ENCODE measurements at places on chromosomes 3 and 15.

DNA sequence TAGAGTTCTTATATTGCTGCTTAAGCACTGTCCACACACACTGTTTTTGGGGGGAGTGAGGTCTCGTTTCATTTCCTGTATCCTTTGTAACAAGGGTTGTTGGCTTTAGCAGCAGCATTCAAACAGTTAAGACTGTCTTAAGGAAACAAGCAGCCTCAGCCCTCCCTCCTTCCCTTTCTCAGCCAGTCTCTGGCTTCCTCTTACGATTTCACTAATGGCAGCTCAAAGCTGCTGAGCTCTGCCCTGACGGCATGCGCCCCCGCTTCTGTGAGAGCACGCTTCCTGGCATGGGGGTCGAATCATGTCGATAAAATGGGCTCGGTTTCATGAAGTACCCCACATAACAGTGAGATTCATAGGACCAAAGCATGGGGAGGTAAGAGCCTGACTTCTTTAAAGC is 105.0 kb downstream of the KLHL25 start:
- DNase-seq = no peak

DNA sequence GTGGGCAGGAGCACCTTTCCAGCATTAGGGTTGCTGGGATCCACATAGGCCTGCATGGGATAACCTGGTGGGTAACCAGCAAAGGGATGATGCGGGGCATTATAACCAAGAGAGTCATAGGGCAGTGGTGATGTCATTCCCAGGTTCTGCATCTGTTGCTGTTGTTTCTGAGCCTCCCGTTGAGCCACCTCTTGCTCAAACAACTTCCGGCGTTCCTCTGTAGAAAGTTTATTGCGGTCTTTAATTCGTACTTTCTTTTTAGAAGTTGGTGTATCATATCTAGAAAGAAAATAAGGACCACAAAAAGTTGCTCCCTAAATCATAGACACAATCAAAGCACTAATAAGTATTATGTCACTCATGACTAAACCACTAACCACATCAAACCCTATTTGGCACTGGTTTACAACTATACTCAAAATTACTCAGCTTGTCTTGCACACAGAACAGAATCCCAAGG is 77.8 kb downstream of the NBEAL2 start:
- DNase-seq = no peak

DNA sequence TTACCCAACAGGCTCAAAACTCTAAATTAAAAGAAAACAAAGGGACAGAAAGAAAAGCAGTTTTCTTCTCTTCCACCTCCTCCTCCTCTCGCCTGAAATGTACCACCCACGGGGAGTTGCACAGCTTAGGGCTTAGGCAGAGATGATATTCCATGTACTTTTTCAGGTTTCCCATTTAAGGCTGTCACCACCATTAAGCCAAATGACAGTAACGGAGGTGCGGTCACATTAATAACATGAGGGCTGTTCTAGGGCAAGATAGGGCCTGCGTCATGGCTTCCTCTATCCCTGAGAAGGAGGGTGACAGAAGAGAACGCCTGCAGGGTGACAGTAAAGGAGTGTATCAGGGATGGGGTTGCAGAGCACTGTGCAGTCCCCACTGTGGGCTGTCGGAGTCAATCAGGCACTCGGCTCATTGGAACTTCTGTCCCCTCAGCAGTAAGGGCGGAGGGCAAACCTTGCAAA is 51.7 kb upstream of the TJP1 start:
- no peak for DNase-seq

GRCh38 chr3:42376344-42376798 is 34.0 kb downstream of the LYZL4 start:
- no peak for DNase-seq

DNA sequence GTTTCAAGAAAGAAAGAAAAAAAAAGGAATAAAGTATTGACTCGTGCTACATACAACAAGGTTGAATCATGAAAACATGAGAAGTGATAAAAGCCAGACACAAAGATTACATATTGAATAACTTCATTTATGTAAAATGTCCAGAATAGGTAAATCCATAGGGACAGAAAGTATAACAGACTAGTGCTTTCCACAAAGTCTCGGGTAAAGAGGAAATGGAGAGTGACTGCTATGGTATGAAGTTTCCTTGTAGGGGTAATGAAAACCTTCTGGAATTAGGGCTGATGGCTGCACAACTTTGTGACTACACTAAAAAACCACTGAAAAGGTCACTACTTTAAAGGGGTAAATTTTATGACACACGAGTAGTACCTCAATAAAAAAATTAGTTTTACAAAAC is 13.0 kb downstream of the LRRFIP2 start:
- no peak for DNase-seq

DNA sequence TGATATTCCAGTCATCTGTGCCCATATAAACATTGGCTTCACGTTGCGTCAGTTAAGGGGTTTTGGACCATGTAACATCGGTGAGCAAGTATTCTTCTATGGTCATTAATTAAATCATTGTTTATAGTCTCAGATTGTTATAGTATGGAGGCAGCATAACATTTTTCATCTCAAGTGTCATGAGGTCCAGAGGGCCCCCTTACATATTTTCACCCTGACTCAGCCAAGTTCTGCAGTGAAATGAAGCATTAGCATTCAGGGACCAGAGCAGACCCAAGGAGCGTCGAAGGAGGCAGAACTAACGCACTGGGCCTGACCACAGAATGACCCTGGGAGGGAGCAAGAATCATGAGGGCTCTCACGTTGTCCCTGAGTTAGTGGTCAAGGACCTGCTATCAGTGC is 171.5 kb downstream of the LRTM1 start:
- DNase-seq = no peak

DNA sequence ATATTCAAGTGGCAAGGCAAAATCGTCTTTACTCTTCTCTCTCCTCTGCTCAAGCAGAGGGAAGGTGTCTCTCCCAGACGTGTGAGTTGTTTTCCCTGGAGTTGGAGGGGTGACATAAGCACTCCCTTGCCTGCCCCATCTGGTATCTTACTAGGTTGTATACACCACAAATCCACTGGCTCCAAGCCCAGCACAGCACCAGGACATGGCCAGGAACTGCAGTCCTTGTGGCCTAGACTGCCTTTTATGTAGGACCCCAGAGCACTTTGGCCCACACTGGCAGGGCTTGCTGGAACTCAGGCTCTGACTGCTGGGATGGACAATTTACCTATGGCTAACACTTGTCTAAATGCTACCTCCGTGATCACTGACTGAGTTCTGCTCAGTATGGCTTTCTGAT is 34.0 kb downstream of the DZIP3 start:
- no peak for DNase-seq

- no peak for DNase-seq
These were observed 6.9 kb upstream of the HOMER2 start for GRCh38 chr15:82959423-82959822.

GRCh38 chr3:69322158-69322509 is 63.8 kb downstream of the FRMD4B start:
- no peak for DNase-seq

GRCh38 chr3:122767540-122768372 is 25.9 kb downstream of the HSPBAP1 start:
- no peak for DNase-seq

DNA sequence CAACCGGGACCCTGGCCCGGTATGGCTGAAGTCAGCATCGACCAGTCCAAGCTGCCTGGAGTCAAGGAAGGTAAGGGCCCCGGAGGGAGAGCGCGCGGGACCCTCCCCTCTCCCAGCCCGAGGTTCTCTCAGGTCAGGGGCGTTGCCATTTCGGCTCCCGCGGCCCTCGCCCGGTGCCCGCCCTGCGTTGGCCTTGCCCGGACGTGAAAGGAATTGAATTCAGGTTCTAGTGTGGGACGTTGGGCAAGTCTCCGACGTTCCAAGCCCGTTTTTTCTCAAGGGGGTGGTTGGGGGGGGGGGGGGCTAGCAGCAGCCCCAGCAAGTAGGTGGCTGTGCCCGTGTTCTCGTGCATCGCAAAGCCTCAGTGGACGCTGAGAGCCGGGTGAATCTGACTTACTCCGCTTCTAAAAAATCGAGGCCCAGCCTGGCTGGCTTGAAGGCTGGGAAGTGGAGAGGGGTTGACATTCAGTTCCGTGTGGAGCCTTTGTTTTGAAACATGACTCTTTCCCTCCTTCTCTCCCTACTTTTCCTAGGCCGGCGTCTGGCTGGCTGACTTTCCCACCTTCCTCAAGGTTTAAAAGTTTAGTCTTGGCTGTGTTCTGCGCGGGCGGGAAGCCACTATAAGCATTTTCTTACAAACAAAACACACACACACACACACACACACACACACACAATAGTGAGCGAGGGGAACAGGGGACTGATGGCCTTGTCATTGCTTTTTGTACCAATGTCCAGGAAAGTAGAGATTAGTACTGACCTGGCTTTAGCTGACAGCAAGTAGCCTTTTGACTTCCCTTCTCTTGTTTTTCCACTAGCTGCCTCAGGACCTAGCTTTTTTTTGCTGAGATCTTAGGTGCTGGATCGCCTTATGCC is at the start of gene UTS2B:
UTS2B (minus strand) TSS at position 873 of the 876 bp plus-strand sequence. CDS start 48,337 bp downstream, outside the sequence.
- peak; percentile 25 for DNase-seq

DNA sequence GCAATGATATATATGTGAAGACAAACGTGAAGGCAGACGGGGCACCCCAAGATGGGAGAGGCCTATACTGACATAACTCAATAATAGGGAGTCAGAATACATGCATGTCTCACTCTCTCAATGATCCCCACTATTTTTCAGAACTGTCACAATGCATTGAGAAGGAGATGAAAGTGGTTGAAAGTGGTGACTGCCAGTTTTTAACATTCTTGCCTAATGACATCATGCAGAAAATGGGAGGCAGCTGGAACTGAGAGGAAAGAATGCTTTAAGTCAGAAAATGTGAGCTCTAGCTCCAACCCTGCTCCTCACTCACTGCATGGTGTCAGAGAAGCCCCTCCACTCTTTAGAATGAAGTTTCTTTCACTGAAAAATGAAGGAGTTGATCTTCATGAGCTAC is 55.3 kb upstream of the P2RY1 start:
- DNase-seq = no peak

GRCh38 chr15:59298225-59298853 is 74.3 kb downstream of the MYO1E start:
- no peak for DNase-seq

DNA sequence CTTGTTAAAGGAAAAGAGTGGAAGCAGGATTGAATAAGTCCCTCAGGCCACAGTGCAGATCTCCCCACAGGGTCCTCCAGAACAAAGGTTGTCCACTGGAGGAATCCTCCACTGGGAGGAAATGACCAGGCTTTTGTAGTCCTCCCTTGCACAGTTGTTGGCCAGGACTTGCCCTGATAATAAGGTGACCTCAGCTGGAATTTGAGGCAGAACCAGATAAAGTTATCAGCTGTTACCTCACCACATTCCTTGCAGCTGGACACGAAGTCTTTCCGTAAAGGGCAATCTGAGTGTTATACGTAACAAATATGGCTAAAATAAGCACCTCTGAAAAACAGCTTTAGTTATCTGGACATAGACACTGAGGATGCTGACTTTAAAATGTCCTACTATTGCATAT is 83.5 kb upstream of the NAALADL2 start:
- DNase-seq = no peak

- DNase-seq = no peak
These were observed 83.6 kb downstream of the RAP2B start for GRCh38 chr3:153245661-153246060.

GRCh38 chr15:32987067-32987466 is 207.4 kb downstream of the FMN1 start:
- DNase-seq = no peak

- no peak for DNase-seq
These were observed 5.7 kb downstream of the NMNAT3 start for GRCh38 chr3:139671863-139672646.

- DNase-seq = no peak
These were observed 26.0 kb upstream of the BUB1B start for GRCh38 chr15:40134885-40135284.

- no peak for DNase-seq
These were observed 222.8 kb upstream of the TLE3 start for GRCh38 chr15:70320482-70320881.

DNA sequence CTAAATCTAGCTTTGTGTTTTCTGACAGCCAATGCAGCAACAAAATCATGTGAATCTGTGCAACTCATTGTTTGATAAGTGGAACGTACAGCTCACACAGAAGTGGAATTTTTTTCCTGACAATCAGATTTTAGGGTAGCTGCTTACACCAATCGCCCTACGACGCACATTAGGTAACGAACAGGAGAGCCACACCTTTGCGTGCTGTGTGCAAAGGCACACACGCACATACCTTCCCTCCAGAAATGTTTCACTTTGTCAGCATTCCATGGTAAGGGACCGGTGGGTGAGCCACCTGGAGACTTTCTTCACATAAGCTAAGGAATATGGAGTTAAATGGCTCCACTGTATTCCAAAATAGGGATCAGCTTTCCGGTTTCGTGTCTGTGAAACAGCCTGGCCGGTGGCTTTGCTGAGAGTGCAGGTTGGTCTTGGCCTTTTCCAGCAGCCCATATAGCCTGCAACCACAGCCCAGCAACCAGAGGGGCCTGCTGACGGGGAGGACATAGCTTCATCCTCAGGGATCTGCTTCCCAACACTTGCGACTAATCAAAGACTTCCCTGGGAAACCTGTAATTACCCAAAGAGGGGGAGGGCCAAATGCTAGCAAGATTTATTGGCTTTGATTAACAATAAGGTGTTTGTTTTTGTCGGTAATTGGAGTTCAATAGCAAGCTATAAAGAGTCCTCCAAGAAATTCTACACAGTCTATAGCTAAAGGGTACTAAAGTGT is 145.3 kb downstream of the ADAMTS17 start:
- no peak for DNase-seq

GRCh38 chr3:81492040-81492439 is 269.4 kb downstream of the GBE1 start:
- DNase-seq = no peak

- DNase-seq = no peak
These were observed 45.0 kb upstream of the FAH start for GRCh38 chr15:80107774-80108173.

DNA sequence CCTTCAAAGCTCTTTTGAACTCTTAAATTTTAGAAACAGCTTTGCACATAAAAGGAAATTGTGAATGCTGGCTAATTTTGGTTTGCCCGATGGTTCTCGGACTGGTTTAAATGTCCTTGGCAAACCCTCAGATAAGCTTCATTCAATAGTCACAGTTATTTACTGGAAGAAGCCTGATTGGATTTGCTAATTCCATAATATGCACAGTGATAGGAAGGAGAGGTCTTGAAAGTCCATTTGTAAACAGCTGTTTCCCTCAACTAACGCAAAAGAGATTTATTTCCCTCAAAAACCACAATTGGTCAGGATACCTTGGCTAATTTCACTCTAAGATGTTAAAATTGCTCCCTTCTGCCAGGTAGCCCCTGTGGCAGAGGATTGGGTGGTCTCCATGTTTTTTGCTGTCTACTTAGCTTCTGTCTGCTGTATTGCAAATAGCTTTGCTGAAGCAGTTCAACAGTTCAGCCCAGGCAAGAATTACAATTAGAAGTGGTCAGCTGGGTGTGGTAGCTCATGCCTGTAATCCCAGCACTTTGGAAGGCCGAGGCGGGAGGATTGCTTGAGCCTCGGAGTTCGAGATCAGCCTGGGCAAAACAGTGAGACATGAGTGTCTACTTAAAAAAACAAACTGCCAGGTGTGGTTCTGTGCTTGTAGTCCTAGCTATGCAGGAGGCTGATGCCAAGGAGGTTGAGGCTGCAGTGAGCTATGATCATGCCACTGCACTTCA is 30.6 kb upstream of the PROK2 start:
- no peak for DNase-seq

Measured in mesothelial cell of epicardium (in vitro differentiated cells).